ENCODE measurements at places on chromosomes 4 and X.

DNA sequence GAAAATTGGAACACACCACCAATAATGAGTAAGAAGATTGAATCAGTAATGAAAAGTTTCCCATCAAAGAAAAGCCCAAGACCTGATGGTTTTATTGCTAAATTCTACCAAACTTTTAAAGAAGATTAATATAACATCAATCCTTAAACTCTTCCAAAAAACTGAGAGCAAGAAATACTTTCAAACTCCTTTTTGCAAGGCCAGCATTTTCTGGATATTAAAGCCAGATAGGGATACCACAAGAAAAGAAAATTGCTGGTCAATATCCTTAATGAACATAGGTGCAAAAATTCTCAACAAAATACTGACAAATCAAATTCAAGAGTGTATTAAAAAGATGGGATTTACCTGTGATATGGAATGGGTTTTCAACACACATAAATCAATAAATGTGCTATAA lies 484.6 kb downstream of the ANKRD50 start:
- no peak for DNase-seq

- no peak for DNase-seq
These were observed 52.6 kb downstream of the HPRT1 start for GRCh38 chrX:134512566-134512965.

GRCh38 chr4:78254893-78255292 lies 197.8 kb downstream of the FRAS1 start:
- no peak for DNase-seq

GRCh38 chr4:185332575-185333464 lies 62.9 kb downstream of the LRP2BP start:
- no peak for DNase-seq

DNA sequence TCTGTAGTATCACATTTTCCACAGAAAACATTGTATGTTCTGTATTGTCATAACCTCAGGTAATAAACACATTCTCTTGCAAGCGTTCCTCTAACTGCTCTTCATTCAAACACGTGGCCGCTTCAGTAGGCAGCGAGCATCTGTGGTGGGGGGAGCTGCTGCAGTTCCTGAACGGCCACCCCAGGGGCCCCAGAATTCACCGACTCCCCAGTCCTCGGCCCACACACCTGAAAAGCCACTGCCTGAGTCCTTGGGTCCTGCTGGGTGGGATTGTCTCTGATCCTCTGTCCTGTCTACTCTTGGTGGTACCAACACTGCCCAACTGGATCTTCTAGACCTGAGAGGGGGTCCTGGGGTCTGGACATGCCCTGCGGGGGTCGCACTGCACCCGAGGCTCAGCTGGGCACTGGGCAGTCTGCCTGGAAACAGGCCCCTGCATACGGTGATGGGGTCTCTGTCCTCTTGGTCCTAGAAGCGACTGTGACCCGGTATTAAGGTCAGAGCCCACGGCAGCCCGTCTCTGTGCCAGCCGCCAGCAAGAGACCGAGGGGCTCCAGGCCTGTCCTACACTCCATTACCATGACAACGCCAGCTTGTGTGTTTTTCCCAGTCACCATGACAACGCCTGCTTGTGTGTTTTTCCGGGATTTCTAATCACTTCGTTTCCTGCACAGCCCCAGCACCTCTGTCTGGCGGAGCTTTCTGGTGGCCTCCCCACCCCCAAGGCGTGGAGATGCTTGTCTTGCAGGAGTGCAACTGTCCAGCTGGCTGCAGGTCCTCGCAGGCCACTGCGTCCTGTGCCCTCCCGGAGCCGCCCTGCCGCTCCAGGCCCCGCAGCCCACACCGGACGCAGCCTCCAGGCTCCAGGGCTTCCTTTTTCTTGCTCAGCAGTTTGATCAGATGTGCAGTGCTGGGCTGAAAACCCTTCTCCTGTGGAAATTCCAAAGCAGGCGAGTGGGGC lies 16.0 kb downstream of the CTBP1 start:
- peak; percentile 89 for DNase-seq

- peak; percentile 41 for DNase-seq
These were observed 87.0 kb downstream of the RNF150 start for GRCh38 chr4:141046255-141046654.

DNA sequence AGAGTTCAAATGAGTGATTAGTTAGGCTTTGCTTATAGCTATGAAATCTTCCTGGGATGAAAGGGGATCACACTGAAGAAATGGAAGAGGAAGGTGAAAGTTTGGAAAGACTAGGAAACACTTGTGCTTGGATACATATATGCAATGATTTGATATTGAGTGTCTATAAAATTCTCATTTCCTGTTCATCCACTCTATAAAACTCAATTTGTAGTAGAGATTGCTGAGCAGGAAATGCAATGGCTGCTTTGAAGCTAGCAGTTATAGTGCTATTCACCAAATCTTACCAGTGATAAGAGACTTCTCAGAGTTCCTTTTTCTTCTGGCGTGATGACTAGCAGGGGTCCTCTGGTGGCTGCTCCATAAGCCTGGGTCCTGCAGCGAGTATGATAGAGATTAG lies 128.1 kb upstream of the HPF1 start:
- DNase-seq: no peak

GRCh38 chrX:44082829-44083228 lies 109.6 kb upstream of the NDP start:
- DNase-seq: no peak

GRCh38 chr4:16569790-16570189 lies 328.7 kb downstream of the LDB2 start:
- DNase-seq: no peak

GRCh38 chrX:100973411-100973810 lies 3.9 kb downstream of the ARL13A start:
- no peak for DNase-seq

GRCh38 chr4:88955580-88956380 lies 101.2 kb downstream of the FAM13A start:
- no peak for DNase-seq

GRCh38 chr4:178082906-178083305 lies 640.7 kb upstream of the AGA start:
- DNase-seq: no peak

DNA sequence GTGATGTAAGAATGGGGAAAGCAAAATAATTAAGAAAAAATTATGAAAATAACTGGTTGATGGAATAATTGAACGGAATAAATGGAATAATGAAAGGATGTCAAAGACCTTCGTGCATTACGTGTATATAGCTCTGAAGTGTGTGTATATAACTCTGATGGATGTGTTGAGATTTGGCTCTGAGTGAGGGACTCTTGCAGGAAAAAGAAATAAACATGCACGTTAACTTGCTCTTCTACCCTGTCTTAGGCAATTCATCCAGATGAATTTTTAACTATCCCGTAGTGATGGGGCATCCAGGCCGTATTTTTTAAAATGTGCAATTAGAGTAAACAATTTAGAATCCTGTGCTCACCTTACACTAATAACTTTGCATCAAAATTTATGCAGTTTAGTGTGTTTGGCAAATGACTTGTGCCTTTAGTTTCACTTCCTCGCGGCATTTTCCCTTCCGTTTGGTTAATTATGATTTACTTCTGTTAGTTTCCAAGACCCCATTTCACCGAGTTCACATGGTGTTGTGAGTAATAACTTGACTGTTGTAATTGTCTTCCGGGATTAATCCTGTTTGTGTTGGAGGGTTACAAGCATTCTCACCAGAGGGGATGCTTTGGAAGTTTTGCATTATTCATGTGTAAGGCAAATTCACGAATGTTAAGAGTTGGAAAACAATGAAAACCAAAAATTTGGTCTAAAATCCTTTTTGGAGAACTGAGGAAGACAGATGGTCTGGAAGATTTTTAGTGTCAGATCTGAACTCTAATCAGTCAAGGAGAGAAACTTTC lies 256.5 kb upstream of the FAT1 start:
- DNase-seq: peak; percentile 14

DNA sequence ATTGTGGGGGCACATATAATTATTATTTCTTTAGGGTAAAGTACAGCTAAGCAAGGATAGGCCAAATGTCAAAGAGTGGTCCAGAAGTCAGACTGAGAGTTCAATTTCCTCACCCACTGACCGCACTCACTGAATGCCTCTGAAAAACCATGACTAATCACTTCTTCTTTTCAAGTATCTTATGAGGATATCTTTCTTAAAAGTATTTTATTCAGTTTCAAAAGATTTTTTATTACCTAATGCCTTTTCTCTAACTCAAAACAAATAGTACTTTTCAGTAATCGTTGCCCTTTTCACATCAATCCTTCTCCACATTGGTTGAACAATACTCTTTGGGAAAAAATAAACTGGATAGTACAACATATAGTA lies 61.7 kb upstream of the CAMK2D start:
- DNase-seq: peak; percentile 33

DNA sequence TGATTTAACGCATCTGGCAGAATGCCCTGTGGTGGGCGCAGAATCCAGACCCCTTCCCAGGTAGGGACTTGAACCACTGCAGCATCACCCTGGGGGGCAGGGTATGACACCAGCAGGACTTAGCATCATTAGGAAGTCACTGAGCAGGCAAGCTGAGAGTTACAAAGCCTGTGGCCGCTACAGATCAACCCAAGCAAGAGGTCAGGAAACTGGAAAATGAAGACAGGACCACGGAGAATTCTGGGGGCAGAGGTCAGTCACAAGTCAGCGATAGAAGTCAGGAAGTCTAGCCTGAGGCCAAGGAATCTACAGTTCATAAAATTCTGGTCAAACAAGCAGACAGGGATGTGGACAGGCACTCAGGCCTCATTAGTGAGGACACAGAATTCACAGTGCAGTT lies 108.4 kb downstream of the CHIC2 start:
- DNase-seq: no peak

DNA sequence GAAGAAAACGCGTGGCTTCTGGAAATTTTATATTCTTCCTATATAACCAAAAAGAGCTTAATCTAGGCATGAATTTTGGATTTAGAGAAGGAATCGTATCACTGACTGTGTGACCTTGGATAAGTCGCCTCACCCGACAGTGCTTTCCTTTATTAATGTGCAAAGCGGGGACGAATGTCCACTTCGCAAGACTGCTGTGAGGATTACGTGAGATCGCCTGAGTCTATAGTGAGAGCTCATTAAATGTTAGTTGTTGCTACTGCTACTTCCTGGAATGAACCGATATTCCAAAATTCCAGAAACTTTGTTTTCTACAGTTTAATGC lies 448 bp upstream of the TBC1D8B start:
- DNase-seq: no peak

DNA sequence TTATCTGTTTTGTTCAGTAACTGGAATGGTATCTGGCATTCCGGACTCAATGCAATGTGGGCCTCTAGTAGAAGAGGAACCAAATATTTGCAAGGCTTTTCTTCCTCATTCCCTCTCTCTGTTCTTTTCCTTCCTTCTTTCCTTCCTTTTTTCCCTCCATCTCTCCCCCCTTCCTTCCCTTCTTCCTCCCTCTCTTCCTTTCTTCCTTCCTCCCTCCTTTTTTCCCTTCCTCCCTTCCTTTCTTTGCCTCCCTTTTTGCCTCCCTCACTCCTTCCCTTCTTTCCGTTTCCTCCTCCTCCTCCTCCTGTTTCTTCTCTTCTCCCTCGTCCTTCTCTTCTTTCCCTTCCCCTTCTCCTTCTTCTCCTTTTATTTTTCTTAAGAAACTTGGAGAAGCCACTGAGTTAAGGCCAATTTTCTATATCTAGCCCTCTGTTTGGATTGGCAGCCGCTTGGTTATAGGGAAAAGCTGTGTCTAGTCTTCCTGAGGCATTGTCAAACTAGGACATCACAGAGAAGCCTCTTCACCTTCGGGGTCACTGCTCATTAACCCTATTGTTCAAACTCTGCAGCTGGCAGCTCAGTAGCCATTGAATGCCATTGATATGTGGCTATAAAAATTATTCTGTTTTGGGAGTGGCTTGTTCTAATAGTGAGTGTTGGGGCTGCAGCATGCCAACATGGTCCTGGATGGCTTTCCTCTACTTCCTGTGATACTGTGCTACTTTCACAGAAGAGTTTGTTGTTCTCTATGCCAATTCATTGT lies 95.9 kb downstream of the CFAP299 start:
- no peak for DNase-seq

Data from muscle of leg (tissue), 16 donors.